ENCODE measurements at places on chromosomes 7 and 10. TPM values are rescaled to one million over a fixed set of nuclear protein-coding genes. Genes with fewer than 3 reads are reported as not detected.

H2BK1 gene
- not detected for total RNA-seq

JCAD gene
- total RNA-seq = 27.1 TPM

CYP3A4 gene
- total RNA-seq = not detected

PSD gene
- total RNA-seq = 5.3 TPM

SPDYE5 gene
- not detected for total RNA-seq

ZCWPW1 gene
- total RNA-seq = 2.8 TPM

FXYD4 gene
- not detected for total RNA-seq

ACTL6B gene
- not detected for total RNA-seq

ZNF862 gene
- total RNA-seq = 8.0 TPM

ATOH7 gene
- not detected for total RNA-seq

LRRC18 gene
- total RNA-seq = 0.66 TPM

SPDYE6 gene
- total RNA-seq = not detected

UFSP1 gene
- total RNA-seq = 4.0 TPM

GUSB gene
- 21.8 TPM for total RNA-seq

CYP2C19 gene
- total RNA-seq = not detected

FAM221A gene
- 5.1 TPM for total RNA-seq

UCN3 gene
- total RNA-seq = not detected

HEPACAM2 gene
- total RNA-seq = under 0.01 TPM

IGF2BP3 gene
- 4.3 TPM for total RNA-seq

CDK6 gene
- total RNA-seq = 9.8 TPM

ADCY1 gene
- 0.51 TPM for total RNA-seq

PHKG1 gene
- total RNA-seq = 1.3 TPM

HOXA13 gene
- not detected for total RNA-seq

ZNF804B gene
- not detected for total RNA-seq

HOGA1 gene
- 1.5 TPM for total RNA-seq

GDF10 gene
- total RNA-seq = 25.1 TPM

FAM25C gene
- not detected for total RNA-seq

C7orf57 gene
- not detected for total RNA-seq

ZCCHC24 gene
- 44.4 TPM for total RNA-seq

ZNF853 gene
- 0.66 TPM for total RNA-seq

OR9A2 gene
- total RNA-seq = not detected

CALCR gene
- not detected for total RNA-seq

PNLIPRP1 gene
- not detected for total RNA-seq

OGDHL gene
- total RNA-seq = under 0.01 TPM

VWDE gene
- under 0.01 TPM for total RNA-seq

PIK3AP1 gene
- total RNA-seq = 0.17 TPM

SPDYE16 gene
- 0.17 TPM for total RNA-seq

ZFYVE27 gene
- total RNA-seq = 16.9 TPM

EBF3 gene
- under 0.01 TPM for total RNA-seq

SYT15B gene
- total RNA-seq = not detected

SUN3 gene
- not detected for total RNA-seq

ZNF727 gene
- total RNA-seq = 6.4 TPM

PNLIPRP2 gene
- not detected for total RNA-seq

CALML3 gene
- not detected for total RNA-seq

TMEM254 gene
- total RNA-seq = 5.4 TPM

PNLIPRP3 gene
- not detected for total RNA-seq
